ENCODE measurements at places on chromosomes 2 and 18.

GRCh38 chr2:219422952-219423534 lies 4.9 kb downstream of the DES start:
- DNase-seq, result no peak

- DNase-seq, result no peak
Observed at GRCh38 chr2:210593166-210593565, 36.8 kb downstream of the CPS1 start.

GRCh38 chr2:8087480-8087840 lies 594.4 kb upstream of the ID2 start:
- DNase-seq, result no peak

- no peak for DNase-seq
Observed at GRCh38 chr2:149082079-149082478, 43.6 kb downstream of the LYPD6B start.

- no peak for DNase-seq
Observed at GRCh38 chr2:19774805-19775176, 127.0 kb downstream of the TTC32 start.

DNA sequence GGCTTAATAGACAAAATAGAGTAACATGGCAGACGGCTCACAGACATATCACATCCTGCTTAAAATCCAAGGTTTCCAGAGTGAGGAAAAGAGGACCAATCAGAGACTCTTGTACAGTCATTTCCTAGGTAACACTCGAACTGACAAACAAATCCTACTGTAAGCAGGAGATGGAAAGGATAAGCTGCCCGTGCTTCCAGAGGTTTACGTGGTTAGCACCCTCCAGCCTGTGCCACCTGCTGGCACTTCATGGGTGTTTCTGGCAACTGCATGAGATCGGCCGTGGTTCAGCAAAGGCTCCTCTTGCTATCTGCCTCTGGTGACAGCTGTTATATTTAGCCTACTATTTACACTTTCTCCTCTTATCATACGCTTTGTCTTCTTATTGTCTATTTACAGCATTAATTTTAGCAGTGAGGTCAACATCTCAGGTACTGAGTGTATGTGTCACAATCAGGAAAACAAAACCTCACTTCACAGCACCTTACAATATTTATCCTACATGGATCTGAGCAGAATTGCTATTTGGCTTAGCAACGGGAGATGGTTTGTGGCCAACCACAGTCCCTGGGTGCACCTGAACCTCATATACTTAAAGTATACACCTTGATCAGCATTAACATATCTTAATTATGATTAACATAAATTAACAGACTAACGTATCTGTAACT lies 226.9 kb downstream of the TMEM163 start:
- DNase-seq, result peak; percentile 85

- DNase-seq, result no peak
Observed at GRCh38 chr2:213846856-213847255, 562.6 kb downstream of the SPAG16 start.

- no peak for DNase-seq
Observed at GRCh38 chr2:164717000-164717803, 95.9 kb upstream of the GRB14 start.

GRCh38 chr2:28824207-28824606 lies 13.6 kb downstream of the SPDYA start:
- DNase-seq, result no peak

GRCh38 chr2:217103752-217104545 lies 244.1 kb upstream of the TNP1 start:
- no peak for DNase-seq

DNA sequence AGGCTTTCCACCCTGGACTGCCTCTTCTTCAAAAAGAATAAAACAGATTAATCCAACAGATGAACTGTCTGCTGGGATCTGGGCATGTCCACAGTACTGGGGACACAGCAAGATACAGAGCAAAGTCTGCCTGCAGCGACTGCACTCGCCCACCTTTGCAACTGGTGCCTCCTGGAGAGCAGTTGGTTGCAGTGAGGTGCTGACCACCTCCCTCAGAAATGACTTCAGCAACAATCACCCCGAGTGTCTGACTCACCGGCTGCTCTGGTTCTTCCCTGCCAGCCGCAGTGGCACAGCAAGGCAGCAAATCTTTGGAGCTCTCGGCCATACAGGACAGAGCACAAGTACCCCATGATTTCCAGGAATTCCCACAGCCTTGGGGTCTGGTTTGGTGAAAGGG lies 179.7 kb downstream of the ANAPC1 start:
- DNase-seq, result no peak

- DNase-seq, result no peak
Observed at GRCh38 chr2:165157160-165157559, 46.7 kb downstream of the SCN3A start.

DNA sequence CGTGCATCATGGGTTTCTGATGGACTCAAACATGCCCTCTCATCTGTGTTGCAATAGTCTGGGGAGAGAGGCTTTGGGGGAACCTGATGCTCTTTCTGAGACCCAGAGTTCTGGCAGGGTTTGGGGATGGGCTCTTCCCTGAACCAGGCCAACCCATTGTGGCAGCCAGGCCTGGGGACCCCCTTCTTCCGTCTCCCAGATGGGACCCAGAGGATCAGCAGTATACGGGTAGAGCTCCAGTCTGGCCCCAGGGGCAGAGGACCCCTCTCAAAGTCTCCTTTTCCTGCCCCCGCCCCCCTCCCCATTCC lies 333.7 kb downstream of the DYSF start:
- DNase-seq, result no peak

DNA sequence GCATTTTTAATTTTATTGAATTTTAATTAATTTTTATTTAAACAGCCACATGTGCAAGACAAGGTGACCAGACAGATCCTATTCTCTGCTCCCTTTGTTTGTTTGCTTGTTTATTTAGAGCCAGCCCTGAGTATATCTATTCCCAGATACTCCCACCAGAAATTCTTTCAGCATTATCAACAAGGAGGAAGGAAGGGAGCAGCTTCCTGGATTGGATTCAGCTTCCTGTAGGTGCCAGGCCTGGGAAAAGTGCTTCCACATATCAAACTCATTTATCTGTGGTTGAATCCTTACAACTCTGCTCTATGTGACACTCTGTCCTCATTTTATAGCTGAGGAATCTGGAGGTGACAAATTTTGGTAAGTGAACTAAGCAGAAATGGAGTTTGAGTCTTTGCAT lies 60.5 kb upstream of the KLF7 start:
- DNase-seq, result no peak
